Esophagus squamous epithelium (tissue), 5 donors: ENCODE measurements at places on chromosomes 7 and 10.

- no peak for DNase-seq
These were observed 216.8 kb upstream of the AKR1E2 start for GRCh38 chr10:4609251-4609650.

DNA sequence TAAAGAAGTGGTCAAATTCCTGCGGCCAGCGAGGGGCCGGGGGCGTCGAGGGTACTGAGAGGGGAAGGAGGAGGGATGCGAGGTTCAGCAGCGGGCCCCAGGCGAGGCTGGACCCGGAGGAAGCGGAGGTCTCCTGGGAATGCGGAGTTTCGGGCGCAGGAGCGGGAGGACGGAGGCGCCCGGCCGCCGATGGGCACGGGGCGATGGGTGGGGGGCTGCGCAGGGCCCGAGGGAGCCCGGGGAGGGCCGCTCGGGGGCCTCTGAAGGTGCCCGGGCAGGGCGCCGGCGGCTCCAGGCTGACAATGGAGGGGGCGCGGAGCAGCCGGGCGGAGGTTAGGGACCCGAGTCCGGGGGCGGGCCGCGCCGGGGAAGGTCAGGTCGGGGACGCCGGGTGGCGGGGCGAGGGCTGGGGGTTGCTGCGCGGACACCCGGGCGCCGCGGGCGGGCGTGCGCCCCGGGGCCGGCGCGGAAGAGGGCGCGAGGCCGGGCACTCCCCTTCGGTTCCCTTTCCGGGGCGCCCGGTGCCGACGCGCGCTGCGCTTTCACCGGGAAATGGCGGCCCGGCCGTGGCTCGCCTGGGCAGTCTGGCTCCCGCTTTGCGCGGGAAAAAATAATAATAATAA is 683 bp downstream of the MACROH2A2 start:
- no peak for DNase-seq

- DNase-seq = no peak
These were observed 257.3 kb downstream of the LRMDA start for GRCh38 chr10:75688506-75689300.

DNA sequence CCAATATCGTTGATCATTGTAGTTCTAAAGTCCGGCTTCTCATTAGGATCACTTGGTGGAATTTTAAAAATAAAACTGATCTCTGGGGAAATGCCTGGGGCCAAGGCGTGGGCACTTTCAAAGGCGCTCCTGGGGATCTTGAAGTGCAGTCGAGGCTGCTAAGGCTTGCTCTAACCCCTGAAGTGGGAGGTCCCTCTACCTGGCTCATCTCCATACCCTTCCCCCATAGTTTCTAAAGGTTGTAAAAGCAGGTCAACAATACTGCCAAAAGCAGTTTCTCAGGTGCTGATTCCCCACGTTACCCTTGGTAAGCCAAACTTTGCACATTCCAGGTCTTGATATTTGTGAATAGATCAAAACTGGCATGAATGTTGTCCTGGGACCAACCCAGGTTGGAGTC is 79.0 kb upstream of the SP8 start:
- no peak for DNase-seq

DNA sequence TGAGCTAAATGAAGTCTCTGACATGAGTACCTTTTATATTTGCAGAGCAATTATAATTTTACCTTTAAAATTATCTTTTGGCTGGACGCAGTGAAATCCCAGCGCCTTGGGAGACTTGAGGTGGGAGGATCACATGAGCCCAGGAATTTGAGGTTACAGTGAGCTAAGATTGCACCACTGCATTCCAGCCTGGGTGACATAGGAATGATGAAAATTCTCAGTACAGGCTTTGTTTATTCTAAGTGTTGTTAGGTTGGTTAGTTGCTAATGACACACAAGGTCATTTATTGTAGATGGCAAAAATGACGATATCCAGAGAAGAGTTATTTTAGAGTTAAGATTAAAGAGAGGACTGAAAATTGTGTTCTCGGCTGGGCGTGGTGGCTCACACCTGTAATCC is 87.6 kb downstream of the XRCC2 start:
- DNase-seq = no peak

- DNase-seq = no peak
These were observed 322.8 kb upstream of the GRM3 start for GRCh38 chr7:86320889-86321288.

DNA sequence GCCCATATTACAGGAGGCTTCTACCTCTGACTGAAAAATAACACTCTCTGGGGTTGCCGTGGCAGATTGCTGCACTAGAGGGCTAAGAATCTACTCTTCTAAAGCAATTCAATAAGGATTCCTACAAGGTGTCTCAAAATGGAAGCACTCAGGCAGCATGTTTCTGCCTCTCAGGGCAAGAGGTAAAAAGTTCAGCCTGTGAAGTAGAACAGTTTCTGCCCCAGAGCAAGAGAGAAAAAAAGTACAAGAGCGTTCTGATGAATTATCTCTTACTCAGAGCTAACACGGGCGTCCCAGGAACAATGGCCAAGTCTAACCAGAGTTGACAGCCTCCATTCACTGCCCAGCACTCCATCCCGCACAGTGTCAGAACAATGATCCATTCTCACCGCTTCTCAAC is 71.3 kb upstream of the TES start:
- DNase-seq = no peak

DNA sequence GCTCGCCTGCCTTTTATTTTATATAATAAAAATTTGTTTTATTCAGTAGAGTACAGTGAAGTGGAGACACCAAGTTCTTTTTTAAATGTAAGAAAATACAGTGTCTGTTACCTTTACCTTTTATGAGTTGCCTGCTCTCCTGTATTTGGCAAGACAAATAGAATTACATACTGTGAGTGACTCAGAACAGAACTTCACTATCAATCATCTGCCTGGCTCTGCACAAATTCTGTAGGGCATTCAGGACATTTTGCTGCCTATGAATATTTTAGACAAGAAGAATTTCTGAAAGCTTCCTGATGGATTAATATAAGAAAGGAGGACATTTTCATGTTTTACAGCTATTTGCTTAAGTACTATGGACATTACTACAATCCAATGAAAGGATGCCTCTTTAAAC is 135.4 kb upstream of the PHF14 start:
- no peak for DNase-seq

DNA sequence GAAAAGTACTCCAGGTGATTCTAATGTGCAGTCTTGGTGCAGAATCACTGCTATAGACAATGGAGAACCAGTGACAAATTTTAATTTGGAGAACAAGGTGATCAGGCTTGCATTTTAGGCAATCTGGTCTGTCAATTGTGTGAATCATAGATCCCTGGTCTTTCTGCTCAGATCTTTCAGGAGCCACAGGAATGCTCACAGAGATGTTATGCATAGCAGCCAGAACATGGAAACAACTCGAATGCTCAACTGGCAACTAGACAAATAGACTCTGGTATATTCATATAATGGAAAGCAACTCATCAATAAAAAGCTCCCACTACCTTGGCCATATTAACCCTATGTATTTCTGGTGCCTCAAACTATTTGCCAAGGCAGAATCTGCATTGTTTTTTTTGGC is 209.1 kb downstream of the PHF14 start:
- DNase-seq = no peak

DNA sequence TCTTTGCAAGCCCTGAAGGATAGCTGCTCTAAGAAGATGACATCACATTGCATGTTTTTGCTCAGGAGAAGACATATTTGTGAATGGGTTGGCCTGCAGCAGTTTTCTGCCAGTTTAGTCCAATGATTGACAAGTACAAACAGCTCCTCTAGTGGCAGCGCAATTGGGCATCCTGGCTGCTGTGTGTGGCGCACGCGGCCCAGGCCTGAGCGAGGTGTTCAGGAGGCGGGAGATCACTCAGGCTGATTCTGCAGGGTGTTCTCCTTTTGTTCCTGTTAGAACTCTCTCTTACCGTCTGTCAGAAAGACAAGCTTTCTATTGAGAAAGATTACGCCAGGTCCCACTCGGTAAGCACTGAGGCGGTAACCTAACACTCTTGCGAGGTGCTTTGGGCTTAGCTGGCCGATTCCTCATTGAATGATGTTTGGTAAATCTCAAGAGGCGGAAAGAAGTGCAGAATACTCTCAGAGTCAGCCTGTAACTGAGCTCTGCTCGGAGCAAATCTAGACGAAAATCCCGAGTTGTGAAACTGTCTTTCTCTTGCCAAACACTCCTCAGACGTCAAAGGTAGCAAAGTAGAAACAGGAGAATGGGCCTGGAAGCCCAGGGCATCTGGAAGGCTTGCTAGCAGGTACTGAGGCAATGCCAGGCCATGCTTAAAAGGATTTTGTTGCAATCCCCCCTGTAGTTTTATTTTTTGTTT is 219.2 kb upstream of the BMPER start:
- DNase-seq = no peak
